NCI-H187 treated with DMSO at 0.1 percent for 48 hours (cell line): ENCODE measurements at places on chromosomes 13 and 19.

DNA sequence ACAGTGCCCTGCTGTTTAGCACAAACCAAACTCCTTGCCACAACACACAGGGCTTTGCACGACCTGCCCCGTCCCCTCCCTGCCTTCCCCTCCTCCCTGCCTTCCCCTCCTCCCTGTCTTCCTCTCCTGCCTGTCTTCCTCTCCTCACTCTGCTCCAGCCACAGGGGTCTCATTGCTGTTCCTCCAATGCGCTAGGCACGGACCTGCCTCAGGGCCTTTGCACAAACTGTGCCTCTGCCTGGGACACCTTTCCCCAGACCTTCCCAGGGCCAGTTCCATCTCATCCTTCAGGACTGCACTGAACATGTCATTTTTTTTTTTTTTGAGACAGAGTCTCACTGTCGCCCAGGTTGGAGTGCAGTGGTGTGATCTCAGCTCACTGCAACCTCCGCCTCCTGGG, 1.8 kb upstream of the CREB3L3 start:
- no peak for DNase-seq

- no peak for DNase-seq
These were observed 232.0 kb downstream of the B3GLCT start for GRCh38 chr13:31431722-31432137.

DNA sequence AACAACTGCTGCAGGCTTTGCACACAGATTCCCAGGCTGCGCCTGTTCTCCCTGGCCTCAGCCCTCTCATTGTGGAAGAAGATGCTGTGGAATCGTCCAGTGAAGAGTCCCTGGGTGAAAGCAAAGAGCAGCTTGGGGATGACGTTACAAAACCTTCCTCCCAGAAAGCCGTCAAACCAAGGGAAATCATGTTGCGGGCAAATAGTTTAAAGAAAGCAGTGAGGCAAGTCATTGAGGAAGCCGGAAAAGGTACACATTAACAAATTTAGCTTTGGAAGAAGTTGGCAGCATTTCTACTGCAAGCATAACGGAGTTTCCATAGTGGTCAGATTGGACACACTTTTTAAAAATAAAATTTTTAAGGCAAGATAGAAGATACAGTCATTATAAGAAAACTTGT, 82.9 kb upstream of the AKAP11 start:
- DNase-seq = no peak

DNA sequence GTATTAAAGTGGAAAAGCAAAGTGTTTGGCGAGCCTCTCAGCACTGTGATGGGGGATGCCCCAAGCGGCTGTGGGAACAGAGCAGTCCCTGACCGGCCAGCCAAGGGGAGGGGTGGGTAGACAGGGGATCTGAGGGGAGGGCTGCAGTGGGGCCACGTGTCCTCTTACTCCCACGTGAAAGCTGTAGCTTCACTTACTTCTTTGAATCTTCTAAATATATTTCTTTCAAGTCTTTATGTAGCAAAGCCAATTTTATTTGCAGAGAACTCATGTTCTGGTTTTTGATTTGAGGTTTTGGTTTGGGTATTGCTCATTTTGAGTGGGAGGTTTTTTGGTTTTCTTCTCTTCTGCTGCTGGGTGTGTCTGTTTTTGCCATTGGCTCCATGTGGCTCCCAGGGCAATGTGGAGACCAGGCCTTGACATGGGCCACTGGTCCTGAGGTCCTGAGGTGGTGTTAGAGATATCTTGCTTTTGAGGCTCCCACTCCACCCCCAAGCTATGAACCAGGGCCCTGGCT, 17.7 kb upstream of the OVOL3 start:
- DNase-seq = no peak

DNA sequence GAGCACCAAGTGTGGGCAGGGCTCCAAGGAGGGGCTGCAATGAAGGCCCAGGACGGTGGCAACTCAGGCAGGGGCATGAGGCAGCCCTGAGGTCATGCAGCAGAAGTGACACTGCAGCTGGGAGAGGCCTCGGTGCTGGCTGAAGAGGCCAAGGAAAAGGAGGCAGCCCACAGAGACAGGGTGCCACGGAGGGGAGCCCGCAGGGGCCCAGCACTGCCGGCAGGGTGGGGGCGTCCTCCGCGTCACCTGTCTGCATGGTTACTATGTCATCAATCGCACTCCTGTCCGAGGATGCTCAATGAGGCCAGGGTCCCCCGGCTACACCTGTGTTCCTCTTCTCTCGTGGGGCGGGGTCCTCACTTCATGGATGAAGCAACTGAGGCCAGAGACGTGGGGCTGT, 123.1 kb downstream of the TUBA3C start:
- no peak for DNase-seq

- no peak for DNase-seq
These were observed 22.5 kb upstream of the NDFIP2 start for GRCh38 chr13:79458436-79458835.
